GM12878 (cell line): ENCODE measurements at places on chromosomes 7 and 10. TPM values are rescaled to one million over a fixed set of nuclear protein-coding genes. Genes with fewer than 3 reads are reported as not detected.

- no peak for DNase-seq
These were observed 10.3 kb upstream of the LRRN3 start for GRCh38 chr7:111080495-111081105.

GRCh38 chr7:78563191-78563590 lies 764.6 kb downstream of the PHTF2 start:
- no peak for DNase-seq

- DNase-seq = no peak
These were observed 14.5 kb downstream of the LOXL4 start for GRCh38 chr10:98253499-98253898.

DNA sequence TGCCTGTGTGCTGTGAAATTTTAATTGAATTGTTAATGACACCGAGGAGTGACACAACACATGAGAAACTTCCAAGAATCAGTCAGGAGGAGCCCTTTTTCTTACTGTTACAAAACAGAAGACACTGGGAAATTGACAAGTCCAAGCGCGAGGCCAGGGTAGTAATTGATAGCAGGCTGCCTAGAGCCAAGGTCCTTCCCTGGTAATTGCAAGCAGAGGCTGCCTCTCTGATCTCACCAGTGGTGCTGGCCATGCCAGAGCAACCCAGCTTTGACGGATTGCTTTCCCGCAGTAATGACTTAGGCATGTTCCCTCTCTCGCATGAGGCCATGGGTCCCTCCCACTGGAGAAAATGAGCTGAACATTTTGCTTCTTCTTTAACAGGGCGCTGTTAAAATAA lies 111.5 kb downstream of the LRMDA start:
- DNase-seq = no peak

DNA sequence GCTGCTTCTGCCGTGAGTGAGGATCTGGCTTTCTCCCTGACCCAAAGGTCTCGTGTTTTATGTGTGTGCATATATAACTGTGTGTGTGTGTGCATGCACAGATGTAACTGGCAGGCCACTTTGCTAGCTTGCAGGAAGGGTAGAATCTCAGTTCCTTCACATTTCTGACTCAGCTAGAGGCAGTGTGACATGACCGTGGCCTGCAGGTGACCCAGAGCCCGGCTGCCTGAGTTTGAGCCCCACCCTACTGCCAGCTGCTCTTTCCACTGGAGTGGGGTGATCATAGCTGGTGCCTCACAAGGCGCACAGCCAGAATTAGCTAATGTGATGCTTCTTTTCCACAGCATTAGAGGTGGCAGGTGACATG lies 9.3 kb upstream of the MYL7 start:
- peak; percentile 23 for DNase-seq

Gene PRSS2
- polyA plus RNA-seq = 0.21 and 0.44 TPM in 2 replicates

DNA sequence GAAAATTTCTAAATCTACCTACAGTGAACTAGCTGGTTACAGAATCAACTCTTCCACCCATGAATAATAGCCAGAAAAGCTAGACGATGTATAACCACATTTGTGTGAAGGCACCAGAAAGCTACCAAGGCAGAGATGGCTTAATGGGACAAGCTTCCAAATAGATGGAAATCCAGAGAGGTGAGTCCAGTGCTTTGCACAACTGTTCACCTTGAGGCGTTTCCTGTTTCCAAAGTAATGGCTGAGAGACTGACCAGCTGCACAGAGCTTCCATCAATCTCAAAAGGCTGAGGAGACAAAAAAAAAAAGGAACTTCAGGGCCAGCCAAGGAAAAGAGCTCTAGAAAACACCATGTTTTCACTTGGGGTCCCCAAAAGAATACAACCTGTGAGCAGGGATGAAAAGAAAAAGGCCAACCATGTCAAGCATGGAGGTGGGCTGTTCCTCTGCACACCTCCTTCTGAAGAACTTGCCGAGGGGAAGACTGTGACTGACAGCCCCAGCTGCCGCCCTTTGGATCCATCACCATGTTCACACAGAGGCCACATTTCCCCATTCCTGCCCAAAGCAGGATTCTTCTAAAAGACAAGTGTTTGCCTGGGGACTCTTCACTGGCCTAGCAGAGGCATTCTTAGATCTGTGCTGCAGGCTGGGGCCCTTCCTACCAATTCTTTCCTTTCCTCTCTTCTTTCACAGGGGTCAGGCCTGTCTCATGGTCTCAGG lies 72.9 kb downstream of the ARHGAP21 start:
- no peak for DNase-seq

GRCh38 chr10:57657164-57657765 lies 610.4 kb downstream of the IPMK start:
- DNase-seq = no peak

GRCh38 chr7:137026176-137026500 lies 157.7 kb downstream of the CHRM2 start:
- DNase-seq = no peak

- DNase-seq = no peak
These were observed 10.4 kb downstream of the RAB11FIP2 start for GRCh38 chr10:118036281-118036875.

DNA sequence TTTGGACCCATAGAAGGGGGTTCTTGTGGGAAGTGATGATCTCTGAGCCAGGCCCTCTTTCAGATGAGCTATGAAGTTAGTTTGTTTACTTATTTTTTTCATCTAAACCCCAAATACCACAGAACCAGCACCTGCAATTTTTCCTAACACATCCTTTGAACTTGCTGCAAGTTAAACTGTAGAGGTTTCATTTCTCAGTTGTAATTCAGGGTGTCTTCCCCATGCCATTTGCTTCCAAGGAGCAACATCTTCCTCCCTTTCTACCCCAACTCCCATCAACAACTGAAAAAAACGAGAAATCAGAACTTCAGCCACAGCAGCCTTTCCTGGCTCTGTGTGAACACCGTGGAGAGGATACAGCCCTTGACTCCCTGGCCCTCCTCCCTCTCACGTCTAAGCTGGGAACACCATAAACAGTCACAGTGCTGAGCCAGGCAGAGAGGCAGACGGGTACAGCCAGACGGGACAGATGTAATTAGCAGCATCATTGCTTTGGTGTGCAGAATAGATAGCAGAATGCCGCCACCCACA lies 63.6 kb downstream of the RGS10 start:
- no peak for DNase-seq

DNA sequence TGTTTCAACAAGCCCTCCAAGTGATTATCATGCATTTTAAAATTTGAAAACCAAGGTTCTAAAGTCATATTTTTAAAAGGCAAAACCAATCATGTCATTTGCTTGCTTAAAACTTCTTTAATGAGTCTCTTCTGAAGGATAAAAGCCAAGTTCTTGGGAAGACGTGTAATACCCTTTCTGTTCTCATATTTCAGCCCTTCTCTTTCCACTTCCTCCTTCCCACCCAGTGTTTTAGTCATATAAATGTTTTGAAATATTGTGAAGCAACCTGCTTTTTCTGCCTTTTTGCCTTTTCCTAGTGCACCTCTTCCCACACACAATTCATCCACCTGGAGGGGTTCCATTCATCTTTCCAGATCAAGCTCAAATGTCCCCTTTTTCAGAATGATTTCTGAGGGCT lies 211.1 kb upstream of the LRRTM3 start:
- no peak for DNase-seq

DNA sequence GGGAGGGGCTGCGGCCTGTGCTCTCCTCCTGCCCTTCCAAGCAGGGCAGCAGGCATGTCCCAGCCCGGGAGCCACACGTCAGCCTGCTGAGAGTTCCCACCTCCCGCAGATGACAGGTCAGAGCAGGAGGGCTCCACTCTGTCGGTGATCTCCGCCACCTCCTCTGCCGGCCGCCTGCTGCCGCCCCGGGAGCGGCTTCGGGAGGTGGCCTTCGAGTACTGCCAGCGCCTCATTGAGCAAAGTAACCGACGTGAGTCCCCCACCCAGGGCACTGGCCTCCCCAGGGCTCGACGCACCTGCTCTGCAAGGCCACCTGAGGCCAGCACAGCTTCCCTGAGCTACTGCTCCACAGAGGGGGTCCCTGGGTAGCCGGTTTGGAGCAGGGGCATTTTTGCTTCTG lies 9.4 kb downstream of the AP5Z1 start:
- DNase-seq = no peak

DNA sequence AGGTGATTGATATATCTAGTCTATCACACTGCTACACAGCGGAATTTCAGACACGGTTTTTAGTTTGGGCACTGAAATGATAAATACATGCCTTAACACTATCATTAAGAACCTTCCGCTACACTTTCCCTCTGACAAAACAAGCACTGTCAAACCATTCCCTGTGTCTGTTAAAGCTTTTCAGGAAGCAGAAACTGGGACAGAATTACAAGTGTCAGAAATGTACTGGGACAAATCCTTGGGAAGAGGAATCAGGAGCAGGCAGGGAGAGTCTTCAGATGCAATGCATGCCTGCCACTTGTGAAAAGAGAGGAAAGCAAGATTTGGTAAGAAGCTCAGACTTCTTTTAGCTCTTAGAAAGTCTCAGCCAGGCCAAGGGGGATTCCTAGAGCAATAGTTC lies 196.8 kb upstream of the PTPRZ1 start:
- no peak for DNase-seq

DNA sequence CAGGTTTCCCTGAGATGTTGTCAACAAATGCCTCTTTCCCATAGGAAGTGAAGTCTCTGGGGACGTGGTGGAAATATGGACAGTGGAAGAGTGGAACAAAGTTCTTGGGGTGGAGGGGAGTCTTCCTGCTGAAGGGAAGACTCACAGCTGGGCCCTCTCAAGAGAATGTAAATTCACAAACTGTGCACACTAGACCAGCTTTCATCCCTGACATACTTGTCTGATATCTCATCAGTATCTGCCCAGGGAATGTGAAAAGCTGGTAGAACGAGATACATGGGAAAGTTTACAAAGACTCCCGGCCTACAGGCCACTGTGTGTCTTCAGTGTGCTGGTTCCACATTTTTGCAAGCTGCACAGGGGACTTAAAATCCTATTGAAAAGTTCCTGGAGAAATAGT lies 16.7 kb upstream of the CCDC3 start:
- DNase-seq = no peak

Gene MNX1
- polyA plus RNA-seq = 0.32 and 0.35 TPM in 2 replicates

- no peak for DNase-seq
These were observed 16.6 kb upstream of the GTPBP4 start for GRCh38 chr10:971613-972012.
